Mesothelial cell of epicardium (in vitro differentiated cells): ENCODE measurements at places on chromosomes 11 and 22. TPM values are rescaled to one million over a fixed set of nuclear protein-coding genes. Genes with fewer than 3 reads are reported as not detected.

Gene SART1
- total RNA-seq: 47.1 to 55.1 TPM (median 54.4 TPM) in 3 replicates

Gene KLHL35
- 0.38 to 0.67 TPM (median 0.59 TPM) in 3 replicates for total RNA-seq

Gene TYMP
- total RNA-seq: 9.3 to 10.3 TPM (median 9.9 TPM) in 3 replicates

- DNase-seq: no peak
These were observed 97.7 kb upstream of the TOP3B start for GRCh38 chr22:22080270-22080669.
